Activated CD4-positive, alpha-beta T cell treated with anti-CD3 and anti-CD28 coated beads, Interleukin-2, amount 50 U/mL, for 4 hours (primary cell): ENCODE measurements at places on chromosomes 5 and 9.

- no peak for DNase-seq
Observed at GRCh38 chr5:120813551-120813950, 349.5 kb downstream of the PRR16 start.

DNA sequence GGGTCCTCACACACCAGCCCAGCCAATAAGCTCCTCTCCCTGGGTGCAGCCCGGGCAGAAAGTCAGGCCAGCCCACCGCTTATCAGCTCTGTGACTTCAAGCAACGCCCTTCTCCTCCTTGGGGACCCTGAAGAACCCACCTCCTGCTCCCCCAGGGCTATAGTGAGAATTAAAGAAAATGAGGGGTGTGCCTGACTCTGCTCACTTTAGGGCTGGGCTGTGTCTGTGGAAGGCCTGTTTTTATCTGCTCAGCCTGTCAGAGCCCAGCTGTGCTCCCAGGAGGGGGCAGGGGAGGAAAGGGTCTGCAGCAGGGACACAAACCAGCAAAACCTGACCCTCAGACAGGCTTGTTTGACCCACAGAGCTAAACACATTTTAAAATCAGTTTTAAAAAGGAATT lies 3.9 kb downstream of the GPRIN1 start:
- no peak for DNase-seq

GRCh38 chr5:180636403-180637075 lies 12.9 kb downstream of the FLT4 start:
- no peak for DNase-seq

DNA sequence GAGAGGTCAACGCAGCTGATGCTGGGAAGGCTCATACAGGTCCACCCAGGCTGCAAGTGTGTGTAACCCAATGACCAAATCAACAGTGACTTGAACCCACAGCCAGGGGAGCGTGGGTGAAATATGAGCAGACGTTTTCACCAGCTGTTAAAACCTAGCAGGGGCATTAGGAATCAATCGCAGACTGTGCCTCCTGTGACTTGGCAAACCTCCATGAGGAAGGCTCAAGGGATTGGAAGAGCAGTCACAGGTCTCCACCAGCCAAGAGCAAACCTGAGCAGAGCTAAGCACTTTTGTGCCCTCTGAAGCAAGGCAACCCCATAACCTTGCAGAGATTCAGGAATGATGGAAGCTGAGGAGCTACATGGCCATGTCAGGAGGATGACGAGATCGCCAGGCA lies 25.5 kb downstream of the INSYN2B start:
- DNase-seq = no peak

DNA sequence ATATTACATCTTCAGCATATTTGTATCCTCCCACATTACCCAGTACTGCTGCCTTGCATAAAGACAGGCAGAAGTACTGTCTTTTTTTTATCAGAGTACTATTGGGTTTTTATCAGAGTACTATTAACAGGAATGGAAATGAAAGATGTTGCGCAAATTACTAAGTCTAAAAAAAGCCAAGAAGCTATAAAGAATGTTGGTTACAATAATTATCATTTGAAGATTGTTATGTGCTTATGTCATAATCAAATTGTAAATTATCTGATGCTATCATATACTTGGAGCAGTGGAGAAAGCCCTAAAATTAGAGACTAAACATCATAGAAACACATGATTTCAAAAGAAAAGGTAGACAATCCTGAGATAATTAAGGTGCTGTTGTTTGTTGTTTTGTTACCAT lies 188.8 kb downstream of the CCDC192 start:
- no peak for DNase-seq

DNA sequence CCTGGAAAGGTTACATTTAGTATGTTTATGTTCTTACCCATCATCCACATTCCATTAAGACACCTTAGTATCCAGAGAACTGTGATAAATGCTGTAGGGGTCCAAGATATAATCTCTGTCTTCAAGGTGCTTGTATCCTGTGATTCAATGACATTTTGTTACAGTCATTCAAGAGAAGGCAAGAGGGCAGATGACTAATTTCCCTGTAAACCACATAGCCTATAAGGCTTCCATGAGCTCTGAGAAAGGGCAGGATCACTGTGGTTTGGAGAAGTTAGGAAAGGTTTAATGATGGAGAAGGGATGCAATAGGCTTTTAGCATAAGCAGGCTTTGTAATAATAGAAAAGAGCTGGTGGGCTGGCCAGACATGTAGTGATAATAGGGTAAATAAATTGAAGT lies 40.0 kb downstream of the PAPPA start:
- no peak for DNase-seq

DNA sequence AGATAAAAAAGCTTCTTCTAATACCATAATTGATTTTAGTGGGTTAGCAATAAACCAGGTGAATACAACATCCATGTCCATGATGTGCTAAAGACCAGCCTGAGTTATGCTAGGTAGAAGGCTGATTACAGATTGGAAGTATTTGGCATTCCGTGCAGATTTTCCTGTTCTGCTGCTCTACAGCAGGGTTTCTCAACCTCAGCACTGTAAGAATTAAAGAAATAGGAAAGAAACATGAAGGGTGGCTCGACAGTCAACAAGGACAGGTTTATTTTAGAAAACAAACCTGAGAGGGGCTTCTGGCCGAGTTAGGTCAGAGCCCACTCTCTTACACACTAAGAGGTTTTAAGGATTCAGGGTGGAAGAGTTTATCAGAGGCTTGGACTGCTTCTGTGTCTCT lies 42.3 kb downstream of the ZFAND5 start:
- DNase-seq = no peak

DNA sequence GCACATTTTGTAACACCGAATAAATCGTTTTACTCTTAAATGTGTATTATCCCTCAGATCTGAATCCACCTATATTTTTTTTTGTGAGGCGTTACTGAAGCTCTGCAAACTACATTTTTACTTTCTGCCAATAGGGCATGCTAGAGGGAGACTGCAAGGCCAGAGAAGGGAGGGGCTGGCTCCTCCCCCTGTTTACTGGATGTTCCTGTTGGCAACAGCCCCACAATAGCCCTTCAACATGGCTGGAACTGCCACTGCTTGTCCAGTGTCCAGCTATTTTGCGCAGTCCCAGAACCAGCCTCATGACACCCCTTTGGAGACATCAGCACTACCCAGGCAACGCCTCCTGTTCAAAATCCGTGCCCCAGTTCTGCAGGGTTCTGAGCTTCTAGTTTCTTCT lies 85.4 kb upstream of the MIER3 start:
- no peak for DNase-seq

DNA sequence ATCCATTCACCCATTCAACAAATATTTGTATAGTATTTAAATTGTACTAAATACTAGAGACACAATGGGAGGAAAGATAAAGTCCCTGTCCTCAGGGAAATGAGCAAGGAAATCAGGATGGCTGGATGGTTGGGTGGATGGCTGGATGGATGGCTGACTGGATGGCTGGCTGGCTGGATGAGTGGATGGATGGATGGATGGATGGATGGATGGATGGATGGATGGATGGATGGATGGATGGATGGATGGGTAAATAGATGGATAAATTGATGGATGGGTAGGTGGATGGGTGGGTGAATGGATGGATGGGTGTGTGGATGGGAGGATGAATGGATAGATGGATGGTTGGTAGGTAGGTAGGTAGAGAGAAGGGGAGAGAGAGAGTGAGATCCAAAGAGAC lies 41.5 kb upstream of the WWC1 start:
- no peak for DNase-seq

- no peak for DNase-seq
Observed at GRCh38 chr9:112655668-112656067, 62.2 kb downstream of the INIP start.

DNA sequence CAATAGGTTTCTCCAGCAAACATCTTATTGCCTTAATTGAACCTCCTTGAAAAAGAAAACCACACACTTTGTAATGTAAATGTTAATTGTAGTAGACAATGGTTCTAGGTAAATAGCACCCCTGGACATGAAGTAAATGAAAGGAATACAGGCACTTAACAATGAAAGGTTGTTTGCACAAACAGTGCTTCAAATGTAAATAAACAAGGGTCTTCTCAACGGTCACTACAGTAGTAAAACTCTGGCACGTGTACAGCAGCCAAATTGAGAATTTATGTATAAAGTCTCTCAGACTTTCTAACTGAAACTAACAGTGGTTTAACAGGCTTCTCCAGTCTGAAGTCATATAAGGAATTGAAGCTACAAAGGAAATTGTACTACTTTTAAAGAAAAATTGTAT lies 218.3 kb downstream of the MEF2C start:
- no peak for DNase-seq

DNA sequence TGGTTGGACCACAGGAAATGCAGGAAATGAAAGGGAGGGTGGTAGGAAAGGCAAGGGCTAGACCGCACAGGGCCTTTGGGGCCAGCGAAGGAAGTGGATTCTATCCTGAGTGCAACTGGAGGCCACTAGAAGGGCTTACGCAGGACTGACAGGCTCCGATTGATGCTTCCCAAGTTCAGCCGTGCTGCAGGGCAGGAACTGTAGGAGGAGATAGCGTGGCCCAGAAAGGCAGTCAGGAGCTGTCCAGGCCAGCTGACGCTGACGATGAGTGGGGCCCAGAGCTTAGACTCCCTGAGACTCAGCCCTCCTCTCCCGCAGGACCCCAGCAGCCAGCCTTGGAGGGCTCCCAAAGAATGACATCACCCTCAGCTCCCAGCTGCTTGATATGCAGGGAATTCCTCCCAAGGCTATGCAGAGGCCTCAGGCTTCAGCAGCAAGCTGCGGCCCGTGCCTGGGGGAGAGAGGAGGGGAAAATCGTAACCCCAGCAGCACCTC lies 48.8 kb downstream of the KCNIP1 start:
- DNase-seq = no peak

- DNase-seq = no peak
Observed at GRCh38 chr5:111840036-111840674, 83.2 kb upstream of the NREP start.

- no peak for DNase-seq
Observed at GRCh38 chr5:113027015-113027414, 50.4 kb downstream of the DCP2 start.

DNA sequence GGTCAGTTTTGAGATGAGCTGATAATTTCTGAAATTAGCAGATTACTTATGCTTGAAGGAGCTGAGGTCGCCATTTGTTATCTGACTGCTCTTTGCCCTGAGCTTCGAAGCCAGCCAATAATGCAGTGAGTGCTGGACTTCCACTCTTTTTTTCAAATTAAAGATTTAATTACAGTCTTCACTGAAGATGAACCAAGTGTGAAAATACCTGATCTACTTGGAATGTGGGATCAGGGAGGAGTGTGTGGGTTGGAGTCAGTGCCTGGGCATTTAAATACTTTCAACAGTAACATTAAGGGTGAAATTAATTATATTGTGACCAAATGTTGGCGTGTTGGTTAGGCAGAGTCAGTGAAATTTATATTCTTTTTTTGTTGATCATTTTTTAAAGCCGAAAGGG lies 23.9 kb upstream of the DMRT3 start:
- DNase-seq = no peak

DNA sequence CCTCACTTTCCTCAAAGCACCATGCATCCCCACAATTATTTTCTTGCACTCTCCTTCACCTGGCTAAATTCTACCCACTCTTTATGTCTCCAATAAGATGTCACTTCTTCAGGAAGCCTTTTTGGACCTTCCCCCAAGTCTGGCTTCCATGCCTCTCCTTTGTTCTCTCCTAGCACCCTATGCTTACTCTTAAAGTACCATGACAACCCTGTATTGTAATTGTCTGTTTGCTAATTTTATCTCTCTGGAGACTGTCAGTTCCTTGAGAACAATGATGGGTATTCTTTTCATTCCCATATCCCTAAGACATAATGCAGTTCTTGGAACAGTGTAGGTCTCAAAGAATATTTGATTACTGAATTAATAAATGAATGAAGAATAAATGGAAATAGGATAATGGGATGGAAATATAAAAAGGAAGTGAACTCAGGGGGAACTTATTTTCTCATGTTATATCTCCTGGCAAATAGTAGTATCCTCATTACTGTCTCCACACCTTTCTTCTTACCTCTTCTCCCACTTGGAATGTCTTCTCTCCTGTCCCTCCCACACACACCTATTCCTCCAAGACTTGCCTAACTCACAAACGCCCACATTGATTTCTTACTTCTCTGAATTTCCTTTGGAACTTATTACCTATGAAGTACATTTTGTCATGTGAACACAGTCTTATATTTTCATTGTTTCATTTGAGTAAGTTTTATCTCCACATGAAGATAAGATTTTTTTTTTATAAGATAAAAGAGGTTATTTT lies 499.1 kb downstream of the NFIB start:
- no peak for DNase-seq

GRCh38 chr5:1470762-1471211 lies 25.5 kb upstream of the SLC6A3 start:
- no peak for DNase-seq

DNA sequence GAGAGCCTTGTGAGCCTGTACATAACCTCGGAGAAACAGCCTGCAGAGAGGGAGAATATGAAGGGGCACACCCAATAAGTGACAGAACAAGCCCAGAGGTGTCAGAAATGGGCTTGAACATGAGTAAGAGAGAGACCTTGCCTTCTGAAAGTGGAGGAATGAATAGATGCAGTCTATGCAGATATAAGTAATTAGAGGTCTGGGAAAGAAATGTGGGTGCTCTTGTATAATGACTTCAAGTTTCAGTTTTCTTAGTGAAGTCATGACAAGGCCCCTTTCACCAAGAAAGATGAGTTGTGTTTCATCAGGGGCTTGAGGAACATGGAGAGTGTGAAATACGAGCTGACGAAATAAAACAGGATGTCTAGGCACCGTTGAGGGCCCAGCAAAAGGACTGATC lies 15.1 kb downstream of the GRAMD2B start:
- no peak for DNase-seq

GRCh38 chr5:149038336-149039080 lies 24.4 kb downstream of the SH3TC2 start:
- no peak for DNase-seq

DNA sequence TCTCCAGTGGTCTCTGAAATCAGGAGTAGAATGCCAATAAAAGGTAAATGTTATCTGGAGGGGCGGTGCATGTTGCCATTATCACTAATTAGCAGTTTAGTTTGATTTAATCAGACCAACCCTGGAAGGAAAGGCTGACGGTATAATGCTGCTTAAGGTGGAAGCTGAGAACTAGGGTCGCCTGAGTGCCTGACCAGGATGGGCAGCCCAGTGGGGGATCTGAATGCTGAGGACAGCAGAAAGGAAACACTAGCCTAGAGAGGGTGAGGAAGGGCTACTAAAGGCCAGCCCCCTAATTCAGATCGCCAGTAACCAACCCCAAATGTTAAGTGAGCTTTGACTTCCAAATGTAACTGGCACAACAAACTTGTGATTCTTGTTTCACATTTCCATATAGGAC lies 172.2 kb downstream of the APBA1 start:
- no peak for DNase-seq
